Fibroblast of lung (primary cell): ENCODE measurements at places on chromosomes 6 and 20. TPM values are rescaled to one million over a fixed set of nuclear protein-coding genes. Genes with fewer than 3 reads are reported as not detected.

DNA sequence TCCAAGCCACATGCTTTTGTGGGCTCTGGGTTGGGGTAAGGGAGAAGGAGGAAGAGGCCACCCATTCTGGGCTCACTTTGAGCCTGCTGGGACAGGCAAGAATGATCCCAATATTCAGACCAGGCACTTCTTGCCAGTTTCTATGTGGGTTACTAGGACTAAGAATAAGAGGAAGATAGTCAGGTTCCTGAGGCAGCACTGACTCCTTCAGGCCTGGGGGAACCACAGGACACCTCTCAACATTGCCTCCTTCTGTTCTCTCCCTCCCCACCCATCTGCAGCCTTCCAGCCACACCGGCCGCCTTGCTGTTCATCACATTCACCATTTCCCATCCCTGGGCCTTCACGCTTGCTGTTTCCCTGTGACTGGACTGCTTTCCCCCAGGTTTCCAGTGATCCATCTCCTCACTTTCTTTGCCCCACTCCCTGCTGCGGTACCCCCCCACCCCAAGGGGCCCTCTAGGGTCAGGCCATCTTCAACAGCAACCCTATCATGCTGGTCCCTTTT lies 69.2 kb upstream of the SIRPA start:
- no peak for DNase-seq

The DEF6 gene
- total RNA-seq = 0.33 and 0.51 TPM in 2 replicates

The LCA5 gene
- total RNA-seq = 5.6 and 7.8 TPM in 2 replicates

The CUL9 gene
- total RNA-seq = 27.0 and 32.2 TPM in 2 replicates

- DNase-seq = no peak
These were observed 88.4 kb downstream of the SCAF8 start for GRCh38 chr6:154821638-154822037.

DNA sequence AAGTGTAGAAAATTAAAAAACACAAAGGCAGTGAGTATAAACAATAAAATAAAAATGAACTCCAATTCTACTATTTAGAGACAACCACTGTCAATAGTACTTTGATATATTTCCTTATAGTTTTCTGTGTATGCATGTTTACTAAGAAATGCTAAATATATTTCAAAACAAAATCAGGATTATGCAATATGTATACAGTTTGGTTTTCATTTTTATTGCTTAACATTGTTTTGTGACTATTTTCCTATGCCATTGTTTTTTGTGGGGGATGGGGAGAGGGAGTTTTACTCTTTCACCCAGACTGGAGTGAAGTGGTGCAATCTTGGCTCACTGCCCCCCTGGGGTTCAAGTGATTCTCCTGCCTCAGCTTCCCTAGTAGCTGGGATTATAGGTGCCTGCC lies 19.6 kb downstream of the OR2A4 start:
- no peak for DNase-seq

DNA sequence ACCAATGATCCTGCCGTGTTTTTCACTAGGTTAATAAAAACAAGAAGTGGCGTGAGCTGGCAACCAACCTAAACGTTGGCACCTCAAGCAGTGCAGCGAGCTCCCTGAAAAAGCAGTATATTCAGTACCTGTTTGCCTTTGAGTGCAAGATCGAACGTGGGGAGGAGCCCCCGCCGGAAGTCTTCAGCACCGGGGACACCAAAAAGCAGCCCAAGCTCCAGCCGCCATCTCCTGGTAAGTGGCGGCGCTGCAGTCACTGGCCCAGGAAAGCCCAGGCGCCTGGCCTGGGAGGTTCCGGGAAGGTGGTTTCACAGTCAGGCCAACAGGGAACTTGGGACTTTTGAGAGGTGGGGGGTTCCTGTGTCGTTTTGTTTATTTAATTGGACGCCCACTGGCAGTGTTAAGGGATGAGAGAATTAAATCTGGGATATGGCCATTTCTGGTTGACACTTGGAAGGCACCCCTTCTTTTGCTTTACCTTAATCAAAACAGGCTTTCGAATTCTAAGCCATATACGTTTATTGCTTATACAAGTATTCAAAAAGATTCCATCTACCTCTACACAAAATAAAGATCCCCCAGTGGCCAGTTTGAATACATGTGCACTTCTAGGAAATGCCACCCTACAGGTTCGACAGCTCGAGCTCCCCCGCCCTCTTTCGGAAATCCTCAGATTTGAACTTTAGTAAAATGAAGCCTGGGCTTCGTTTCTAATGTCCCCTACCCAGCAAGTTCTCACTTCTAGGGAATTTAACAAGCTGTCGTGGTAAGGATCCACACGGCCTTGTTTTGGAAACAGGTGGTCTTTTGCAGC lies 138.9 kb downstream of the TMEM242 start:
- DNase-seq = peak; percentile 59

DNA sequence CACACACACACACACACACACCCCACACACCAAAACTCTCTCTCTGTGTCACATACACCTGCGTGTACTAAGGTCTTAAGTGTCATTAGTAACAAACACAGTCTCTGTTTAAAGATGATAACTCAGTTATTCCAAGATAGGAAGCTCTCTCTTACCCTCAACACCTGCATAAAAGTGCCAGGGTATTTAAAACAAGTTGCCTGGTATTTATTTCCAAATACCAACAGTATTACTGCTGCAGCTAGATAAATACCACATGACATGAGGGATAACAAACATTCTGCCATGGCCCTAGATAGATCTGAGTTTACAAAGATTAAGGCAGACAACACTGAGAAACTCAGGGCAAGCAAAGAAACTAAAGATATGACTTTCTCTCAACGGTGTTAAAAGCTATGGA lies 118.5 kb downstream of the SIM1 start:
- no peak for DNase-seq

DNA sequence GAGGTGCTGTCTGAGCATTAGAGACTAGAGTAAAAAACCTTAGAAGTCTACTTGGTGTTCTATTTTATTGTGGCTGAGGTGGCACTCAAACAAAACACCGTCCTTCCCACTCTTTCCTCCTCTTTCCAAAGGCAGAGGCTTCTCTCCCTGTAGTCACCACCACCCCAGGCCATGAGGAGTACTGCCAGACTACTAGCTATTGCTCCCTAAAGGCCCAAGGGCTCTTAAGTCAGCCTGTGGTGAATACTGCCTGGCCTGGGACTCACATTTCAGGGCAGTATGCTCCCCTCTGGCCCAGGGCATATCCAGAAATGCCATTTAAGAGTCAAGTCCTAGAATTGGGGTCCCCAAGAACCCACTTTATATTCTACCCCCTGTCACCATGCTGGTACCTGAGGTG lies 309.7 kb upstream of the IMPG1 start:
- no peak for DNase-seq

GRCh38 chr6:132671295-132671694 lies 12.3 kb upstream of the TAAR1 start:
- no peak for DNase-seq

The LRP11 gene
- 54.7 and 89.5 TPM in 2 replicates for total RNA-seq

DNA sequence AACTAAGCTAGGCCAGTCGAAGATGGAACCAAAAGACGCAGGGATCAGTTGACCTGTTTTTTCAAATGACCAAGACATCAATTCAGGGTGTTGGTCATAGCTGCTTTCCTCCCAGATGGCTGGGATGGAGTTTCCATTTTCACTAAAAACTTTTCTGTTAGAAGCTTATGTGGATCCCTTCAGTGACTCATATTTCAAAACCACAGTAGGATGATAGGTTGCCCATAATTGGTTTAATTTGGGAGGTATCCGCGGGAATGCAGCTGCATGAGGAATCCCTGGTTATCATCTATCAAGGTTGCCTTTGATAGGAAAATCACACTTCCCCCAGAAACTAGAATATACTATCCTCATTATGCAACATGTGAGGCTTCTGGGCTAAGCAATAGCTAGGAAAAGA lies 150.9 kb upstream of the MLIP start:
- DNase-seq = peak; percentile 41

DNA sequence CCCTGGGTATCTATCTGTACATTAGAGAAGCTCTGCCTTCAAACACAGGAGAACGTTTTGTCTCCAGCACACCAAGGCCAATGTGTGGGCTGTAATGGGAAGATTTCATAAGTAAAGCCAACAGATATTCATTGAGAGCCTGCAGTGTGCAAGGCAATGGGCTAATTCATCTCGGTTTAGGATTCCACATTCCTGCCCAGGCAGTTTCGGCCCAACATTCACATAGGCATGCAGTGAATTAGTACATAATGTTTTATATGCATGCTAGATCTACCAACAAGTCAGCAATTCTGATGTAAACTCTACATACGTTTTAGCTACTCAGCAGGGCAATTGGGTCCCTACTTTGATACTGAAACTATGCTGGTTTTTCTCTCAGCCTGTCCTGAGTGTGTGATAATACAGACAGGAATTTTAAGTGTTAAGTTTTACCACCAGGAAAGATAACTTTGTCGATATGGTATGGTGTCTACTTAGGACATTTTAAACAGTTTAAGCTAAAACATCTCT lies 46.9 kb upstream of the NAA20 start:
- no peak for DNase-seq

DNA sequence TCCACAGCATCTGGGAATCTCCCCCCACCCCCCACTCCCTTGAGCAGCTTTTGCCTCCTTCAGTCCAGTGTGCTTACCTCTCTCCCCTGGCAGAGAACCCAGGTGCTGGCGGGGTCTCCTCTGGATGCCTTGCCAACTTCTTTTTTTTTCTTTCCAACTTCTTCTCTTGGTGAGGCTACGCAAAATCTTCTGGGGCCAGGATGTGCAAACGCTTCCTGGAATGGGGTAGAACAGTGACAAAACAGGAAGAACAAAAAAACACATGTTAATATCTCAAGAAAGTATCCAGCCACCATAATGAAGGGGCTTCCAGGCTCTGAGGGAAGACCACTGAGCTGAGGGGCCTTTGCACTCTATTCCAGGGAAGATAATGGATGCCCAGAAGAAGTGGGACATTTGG lies 53.9 kb upstream of the DDR1 start:
- DNase-seq = no peak

- peak; percentile 58 for DNase-seq
These were observed 3.1 kb downstream of the SYNJ2 start for GRCh38 chr6:157984686-157985225.

DNA sequence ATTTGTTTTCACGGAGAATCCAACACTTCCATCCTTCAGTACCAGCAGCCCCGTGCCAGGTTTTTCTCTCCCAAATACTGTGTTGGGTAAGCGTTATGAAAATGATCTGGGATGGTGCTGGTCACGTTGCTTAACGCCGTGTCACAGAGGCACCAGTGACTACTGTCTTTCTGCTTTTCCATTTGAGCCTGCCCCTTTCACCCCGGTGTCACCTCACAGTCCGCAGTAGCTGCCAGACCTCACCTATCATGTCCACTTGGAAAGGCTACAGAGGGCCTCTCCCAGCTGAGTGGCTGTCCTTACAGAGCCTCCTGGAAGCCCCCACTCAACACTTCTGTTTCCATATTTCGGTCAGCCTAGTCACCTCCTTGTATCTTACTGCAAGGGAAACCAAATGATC lies 176.5 kb upstream of the ARID1B start:
- no peak for DNase-seq

- no peak for DNase-seq
These were observed 7.1 kb upstream of the ATP9A start for GRCh38 chr20:51775241-51775640.

DNA sequence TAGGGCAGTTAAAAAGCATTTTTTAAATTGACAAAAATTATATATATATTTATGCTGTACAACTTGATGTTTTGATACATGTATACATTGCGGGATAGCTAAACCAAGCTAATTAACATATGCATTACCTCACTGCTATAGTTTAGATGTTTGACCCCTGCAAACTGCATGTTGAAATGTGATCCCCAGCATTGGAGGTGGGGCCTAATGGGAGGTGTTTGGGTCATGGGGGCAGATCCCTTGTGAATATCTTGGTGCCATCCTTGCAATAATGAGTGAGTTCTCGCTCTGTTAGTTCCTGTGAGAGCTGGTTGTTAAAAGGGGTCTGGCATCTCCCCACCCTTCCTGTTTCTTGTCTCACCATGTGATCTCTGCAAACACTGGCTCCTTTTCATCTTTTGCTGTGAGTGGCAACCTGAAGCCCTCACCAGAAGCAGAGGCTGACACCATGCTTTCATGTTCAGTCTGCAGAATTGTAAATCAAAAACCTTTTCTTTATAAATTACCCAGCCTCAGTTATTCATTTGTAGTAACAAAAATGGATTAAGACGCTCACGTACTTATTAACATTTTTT lies 111.8 kb downstream of the MCHR2 start:
- DNase-seq = no peak

DNA sequence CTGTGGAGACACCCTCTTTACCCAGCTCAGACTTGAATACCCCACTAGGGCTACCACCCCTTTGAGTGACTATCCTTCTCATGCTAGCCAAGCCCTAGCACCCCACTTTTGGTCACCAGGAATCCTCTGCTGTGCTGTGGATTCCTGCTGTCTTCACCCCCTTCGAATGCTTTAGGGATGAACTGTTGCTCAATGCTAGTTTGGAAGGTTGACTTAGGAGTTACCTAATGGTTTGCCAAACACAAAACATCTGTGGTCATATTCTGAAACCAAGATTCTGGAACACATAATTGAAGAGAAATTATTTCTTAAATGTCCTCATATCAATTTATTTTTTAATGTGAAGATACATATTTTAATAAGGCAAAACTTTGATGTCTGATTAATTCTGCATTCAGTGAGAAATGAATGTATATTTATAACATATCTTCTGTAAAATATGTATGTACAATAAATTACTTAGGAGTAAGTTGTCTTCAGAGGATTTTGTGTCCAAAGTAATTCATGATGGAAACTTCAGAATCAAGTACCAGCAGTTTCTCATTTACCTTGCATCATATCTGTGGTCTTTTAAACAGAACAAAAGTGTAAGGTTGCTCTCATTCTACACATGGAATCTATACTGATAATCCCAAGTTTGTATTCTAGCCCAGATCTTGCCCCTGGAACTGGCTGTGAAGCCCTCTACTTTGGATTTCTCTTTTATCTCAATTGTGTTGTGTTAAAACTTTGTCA lies 46.9 kb downstream of the TMEM200A start:
- peak; percentile 49 for DNase-seq

- DNase-seq = no peak
These were observed 218.3 kb upstream of the STXBP5 start for GRCh38 chr6:146985966-146986365.

The ULBP1 gene
- 0.26 and 0.83 TPM in 2 replicates for total RNA-seq

The BPIFB1 gene
- not detected in 2 replicates for total RNA-seq

- no peak for DNase-seq
These were observed 514 bp downstream of the DEFB129 start for GRCh38 chr20:227439-228105.

GRCh38 chr6:46688117-46688965 lies 656 bp downstream of the TDRD6 start:
- DNase-seq = no peak

- no peak for DNase-seq
These were observed 23.0 kb downstream of the NHLRC1 start for GRCh38 chr6:18099511-18099910.

GRCh38 chr6:27096834-27097511 lies 150.5 kb upstream of the PRSS16 start:
- DNase-seq = peak; percentile 76
